HEK293T (cell line): ENCODE measurements at places on chromosomes 3 and 15.

GRCh38 chr3:72571638-72572114 lies 276.6 kb downstream of the SHQ1 start:
- no peak for DNase-seq

DNA sequence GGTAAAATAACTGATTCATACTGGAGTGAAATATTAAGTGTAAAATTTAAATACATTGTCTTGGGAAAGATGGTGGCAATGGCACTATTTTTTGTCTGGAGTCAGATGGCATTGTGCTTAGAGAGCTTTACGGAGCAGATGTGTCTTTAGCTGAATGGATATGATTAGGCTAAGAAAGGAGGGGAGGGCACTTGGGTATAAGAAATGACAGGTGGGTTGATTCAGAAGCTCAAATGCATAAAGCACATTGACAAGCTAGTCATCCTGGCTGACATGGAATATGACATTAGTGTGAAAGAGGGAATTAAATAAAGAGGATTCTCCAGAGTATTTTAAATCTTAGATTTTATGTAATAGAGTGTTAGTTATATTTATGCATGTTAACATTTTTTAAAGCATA lies 570.1 kb upstream of the CBLB start:
- DNase-seq = no peak

- DNase-seq = no peak
Measured at GRCh38 chr15:90645873-90646575, 71.1 kb upstream of the BLM start.

- DNase-seq = no peak
Measured at GRCh38 chr3:90062631-90063200, 955.3 kb downstream of the EPHA3 start.

- DNase-seq = no peak
Measured at GRCh38 chr15:28115871-28116270, 16.8 kb upstream of the OCA2 start.

- DNase-seq = no peak
Measured at GRCh38 chr15:101031213-101031612, 112.1 kb downstream of the LRRK1 start.

DNA sequence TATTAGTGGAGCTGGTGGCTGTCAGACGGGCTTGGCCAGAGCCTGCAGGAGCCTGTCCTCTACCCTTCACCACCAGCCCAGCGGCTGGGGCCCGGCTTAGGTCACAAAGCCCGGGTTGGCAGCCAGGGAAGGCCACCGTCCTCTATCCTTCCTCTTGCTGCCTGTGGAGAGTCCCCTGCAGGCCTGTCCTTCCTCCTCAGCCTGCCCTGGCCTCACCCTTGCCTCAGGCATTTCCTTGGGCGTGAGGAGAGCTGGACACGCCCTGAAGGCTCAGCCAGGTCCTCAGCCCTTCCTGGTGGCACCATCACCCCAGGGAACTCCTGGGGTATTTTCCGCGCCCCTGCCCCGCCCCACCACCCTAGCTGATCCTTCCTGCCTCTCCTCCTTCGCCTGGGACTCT lies 7.7 kb downstream of the CHAC1 start:
- DNase-seq = no peak

GRCh38 chr3:184907681-184908649 lies 96.0 kb downstream of the VPS8 start:
- DNase-seq = no peak

DNA sequence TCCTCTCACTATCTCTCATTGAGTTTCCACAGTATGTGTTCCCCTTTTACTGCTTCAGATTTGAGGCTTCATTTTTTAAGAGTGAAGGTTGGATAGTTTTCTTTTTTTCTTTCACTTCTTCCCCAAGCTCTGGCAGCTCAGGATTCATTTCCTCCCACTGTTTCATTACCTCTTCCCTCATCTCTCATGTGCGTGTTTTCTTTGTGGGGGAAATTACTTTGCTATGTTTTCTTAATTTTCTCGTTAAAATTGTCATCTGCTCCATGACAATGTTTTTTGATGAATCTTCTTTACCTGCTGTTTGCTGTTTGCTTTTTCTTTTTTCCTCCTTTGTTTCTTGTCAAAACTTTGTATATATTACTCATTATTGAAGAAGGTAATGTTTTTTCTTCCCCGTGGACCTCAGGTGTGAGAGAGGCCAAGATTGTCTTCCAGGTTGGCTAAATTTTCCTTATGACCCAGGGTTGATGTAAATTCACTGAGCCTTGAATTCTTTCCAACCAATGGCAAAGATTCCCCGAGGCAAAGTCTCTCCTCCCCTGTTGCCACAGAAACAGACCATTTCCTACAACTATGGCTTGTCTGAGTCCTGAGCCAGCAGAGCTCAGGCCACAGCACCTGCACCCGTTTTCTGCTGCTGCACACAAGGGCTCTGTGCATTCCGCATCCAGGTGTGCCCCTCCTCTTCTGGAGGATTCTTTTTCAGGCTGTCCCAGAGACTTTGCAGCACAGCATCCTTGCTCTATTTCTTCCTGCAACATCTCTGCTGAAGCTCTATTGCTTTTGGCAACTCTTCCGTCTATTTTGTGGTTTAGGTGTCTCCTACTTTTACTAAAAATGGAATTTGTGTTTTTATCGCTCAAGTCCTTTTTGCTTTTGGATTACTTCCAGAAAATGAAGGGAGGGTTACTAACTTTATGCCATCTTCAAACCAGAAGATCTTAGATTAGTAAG lies 66.1 kb downstream of the NOX5 start:
- peak; percentile 34 for DNase-seq

DNA sequence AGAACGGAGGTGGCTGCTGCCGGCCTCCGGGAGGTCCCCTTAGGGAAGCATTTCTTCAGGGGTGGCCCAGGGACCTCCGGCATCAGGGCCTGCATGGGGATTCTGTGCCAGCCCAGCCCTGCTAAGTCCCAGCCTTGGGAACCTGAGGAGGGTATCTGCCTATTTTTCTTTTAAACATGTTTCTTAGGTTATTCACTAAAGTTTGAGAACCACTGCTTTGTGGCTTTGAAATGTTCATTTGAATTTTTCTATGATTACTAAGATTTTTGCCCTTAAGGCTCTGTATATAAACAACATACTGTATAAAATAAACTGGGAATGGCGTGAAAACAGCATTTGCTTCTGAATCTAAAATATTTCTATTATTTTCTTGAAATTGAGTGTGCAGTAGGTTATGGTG lies 24.4 kb downstream of the FAN1 start:
- no peak for DNase-seq

GRCh38 chr15:28936481-28936881 lies 50.7 kb downstream of the APBA2 start:
- DNase-seq = no peak
